ENCODE measurements at places on chromosomes 7 and 10.

- DNase-seq, result no peak
Measured at GRCh38 chr10:80579849-80580637, 42.3 kb downstream of the SH2D4B start.

GRCh38 chr7:27466703-27467102 is 196.0 kb downstream of the HIBADH start:
- DNase-seq, result no peak

DNA sequence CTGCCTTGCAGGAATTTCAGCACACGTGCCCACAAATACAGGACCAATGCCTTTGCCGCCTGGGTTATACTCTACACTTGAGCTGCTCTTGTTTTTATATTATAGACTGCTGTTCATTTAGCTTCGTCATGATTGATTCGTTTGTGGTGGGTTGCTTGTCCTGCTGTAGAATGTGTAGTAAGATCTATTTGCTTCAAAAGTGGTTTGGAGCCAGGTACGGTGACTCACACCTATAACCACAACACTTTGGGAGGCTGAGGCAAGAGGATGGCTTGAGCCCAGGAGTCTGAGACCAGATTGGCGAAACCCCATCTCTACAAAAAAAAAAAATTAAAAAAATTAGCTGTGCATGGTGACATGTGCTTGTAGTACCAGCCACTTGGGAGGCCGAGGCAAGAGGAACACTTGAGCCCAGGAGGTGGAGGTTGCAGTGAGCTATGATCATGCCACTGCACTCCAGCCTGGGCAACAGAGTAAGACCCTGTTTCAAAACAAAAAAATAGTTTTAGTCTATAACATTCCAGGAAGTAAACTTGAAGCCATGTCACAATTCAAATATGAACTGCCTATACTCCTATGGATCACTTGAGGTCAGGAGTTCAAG is 9.0 kb upstream of the RHBDD2 start:
- no peak for DNase-seq

GRCh38 chr10:126204320-126204719 is 184.0 kb downstream of the ADAM12 start:
- no peak for DNase-seq

DNA sequence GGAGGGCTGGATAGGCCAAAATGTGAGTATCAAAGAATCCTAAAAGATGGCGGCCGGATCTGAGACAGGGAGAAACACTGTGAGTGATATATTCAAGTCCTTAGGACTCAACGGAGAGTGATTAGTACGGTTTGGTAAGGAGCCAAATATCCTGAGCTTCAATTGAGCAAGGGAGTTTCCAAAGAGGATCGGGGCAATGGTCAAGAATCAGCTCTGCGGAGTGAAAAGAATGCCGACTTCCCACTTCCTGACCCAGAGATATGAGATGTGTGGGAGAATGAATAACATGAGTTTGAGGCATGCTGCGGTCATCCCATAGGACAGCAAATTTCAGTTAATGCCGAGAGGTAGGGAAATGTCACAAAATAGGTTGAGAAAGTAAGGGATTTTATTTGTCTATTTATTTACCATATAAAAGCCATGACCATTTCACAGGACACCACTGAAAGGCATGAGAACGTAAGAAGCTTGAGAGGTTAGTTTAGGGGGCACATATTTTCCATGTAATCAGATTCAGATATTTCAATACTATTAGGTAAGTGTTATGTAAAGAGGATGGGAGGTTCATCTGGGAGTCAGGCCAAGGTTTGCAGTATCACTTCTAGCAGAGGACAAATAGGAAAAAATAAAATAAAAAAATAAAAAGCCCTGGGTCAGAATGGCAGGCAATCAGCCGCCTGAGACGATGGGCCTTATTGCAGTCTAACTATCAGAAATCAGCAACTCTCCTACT is 165.6 kb downstream of the HGF start:
- DNase-seq, result no peak

DNA sequence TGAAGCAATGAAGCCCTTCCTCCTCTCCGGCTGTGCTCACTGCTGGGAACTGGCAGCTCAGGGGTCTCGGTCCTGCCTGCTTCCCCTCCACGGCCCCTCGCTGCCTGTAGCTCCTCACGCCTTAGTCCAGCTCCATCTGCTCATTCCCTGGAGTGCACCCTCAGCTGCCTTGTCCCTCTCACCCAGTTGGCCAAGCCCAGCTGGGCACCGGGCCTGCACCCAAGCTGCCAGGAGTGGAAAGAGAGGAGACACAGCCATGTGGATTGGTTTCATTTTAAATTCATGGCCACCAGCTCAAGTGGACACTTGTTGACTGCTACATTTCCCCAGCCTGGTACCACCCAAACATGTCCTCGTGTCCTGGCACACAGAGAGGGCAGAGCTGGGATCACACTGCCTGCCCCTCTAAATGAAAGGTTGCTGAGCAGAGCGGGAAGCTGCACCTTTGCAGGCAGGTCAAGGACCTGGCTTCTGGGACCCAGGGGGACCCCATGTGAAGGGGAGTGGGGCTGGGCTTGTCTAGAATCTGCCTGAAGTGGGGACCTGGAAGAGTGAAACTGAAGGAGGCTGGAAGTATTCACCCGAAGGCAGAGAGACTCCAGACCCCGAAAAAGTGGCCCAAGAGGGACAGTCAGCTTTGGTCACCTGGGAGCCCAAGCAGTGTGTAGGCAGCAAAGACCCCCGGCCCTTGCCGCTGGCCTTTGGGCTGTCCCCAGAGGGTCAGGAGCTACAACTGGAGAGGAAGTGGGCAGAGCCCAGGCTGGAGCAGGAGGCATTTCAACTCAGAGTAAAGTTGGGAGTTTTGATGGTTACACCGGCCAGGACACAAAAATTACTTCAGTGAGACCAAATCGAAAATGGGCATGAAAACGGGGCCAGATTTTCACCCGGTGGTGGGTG is 15.0 kb upstream of the BNIP3 start:
- DNase-seq, result no peak

- no peak for DNase-seq
Measured at GRCh38 chr10:133216776-133217175, 13.2 kb upstream of the UTF1 start.

All from ascending aorta (tissue), 2 donors.